ENCODE measurements at places on chromosomes 16 and 17.
A peak's percentile ranks its signal among the peaks of the same experiment; 100 is the strongest.

GRCh38 chr17:68431661-68432071 lies 25.6 kb downstream of the WIPI1 start:
- peak; percentile 67 for DNase-seq

- no peak for DNase-seq
These were observed 3.0 kb downstream of the RHBDF2 start for GRCh38 chr17:76497979-76498875.

DNA sequence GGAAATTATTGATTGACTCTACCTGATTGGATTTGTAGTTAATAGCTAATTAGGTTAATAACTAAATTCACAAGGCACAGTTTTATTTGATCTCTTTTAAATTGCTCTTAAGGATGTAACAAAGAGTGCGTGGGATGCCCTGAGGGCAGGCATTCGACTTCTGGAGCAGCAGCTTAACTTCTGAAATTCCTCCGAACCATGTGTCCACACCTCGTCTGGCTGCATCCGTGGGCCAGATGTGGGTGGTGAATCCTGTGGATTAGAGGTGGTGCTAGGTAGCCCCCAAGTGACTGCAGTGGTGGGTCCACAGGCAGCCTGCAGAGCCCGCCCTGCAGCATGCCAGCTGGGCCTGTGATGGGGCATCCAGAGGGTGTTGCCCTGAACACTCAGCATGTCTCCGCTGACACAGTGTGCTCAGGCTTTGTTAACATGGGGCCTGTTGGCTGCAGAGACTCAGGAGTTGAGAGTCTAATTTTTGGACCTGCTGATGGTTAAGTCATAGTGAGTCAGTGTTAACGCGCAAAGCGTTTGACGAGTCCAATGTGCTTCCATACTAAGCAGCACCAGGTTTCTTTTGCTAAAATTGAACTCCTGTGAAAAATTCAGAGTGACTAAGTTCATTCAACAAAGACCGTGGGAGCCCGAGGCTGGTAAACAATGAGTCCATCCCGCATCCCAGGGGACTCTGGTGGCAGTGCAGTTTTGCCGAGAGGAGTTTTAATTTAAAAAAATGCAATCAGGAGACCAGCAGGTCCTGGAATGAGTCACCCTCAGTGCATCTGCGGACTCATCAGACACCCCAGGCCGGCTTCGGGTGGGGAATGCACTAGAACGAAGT lies 3.8 kb upstream of the NPB start:
- DNase-seq = no peak

- DNase-seq = no peak
These were observed 3.1 kb upstream of the TRAF4 start for GRCh38 chr17:28740406-28741357.

DNA sequence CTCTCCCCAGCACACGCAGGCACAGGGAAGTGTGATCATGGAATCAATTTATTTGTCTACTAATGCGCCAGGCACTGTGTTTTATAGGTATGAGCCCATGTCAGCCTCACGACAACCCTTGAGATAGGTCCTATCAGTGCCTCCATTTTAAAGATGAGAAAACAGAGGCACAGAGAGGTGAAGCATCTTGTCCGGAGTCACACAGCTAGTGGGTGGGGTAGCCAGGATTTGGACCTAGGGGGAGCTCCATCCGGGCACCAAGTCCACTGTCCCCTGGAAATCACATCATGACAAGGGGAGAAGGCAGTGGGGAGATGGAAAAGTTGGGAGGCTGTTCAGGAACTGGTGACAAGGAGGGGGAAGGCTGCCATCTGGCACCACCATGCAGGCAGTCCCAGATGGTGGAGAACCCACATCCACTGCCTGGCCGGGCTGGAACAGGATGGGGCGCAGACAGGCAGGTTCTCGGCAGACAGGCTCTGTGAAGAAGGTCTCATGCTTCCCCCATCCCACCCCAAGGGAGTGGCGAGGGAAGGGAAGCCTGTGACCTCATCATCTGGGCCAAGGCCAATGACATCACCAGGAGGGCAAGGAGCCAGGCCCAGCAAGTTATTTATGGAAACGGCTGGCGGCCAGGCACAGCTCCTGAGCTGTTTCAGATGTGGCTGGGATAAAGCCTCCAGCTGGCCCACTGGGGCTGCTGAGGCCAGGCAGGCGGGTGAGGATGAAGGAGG lies 126.0 kb upstream of the SDK2 start:
- DNase-seq = no peak

DNA sequence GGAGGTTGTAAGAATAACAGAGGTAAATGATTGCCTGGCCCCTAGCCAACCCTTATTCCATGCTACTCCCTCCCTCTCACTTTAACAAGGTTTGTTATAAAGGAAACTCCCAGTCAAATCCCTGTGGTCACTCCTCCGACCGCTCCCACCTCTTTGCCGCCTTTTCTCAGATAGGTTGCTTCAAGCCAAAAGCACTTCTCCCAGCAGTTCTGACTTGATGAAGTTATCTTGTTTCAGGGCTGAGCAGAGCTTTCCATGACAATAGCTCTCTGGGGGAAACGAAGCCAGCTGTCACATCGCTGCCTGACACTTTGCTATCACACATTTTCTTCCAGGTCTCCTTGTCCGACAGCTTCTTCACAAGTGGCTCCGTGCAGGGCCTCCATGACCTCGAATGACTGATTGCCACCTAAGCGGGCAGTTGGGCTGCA lies 278.6 kb downstream of the HAPSTR1 start:
- no peak for DNase-seq

GRCh38 chr17:5694551-5694950 lies 110.2 kb upstream of the NLRP1 start:
- no peak for DNase-seq

- DNase-seq = no peak
These were observed 19.9 kb upstream of the C16orf87 start for GRCh38 chr16:46850619-46851555.

DNA sequence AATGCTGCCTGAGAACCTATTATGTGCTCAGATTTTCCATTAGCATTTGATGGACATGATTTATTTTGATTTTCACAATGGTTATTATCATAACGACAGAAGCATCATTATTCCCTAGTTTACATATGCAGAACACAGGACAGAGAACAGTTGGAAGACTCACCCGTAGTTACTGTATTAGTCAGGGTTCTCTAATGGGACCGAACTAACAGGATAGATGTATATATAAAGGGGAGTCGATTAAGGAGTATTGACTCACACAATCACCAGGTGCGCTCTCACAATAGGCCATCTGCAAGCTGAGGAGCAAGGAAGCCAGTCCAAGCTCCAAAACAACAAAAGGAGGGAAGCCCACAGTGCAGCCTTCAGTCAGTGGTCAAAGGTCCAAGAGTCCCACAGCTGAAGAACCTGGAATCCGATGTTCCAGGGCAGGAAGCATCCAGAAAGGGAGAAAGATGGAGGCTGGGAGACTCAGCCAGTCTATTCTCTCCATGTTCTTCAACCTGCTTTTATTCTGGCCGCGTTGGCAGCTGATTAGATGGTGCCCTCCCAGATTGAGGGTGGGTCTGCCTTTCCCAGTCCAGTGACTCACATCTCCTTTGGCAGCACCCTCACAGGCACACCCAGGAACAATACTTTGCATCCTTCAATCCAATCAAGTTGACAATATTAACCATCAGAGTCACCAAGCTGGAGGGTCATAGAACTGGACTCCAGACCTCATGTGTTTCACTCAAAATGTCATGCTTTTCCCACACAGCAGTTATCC lies 92.7 kb upstream of the XYLT1 start:
- no peak for DNase-seq

- DNase-seq = no peak
These were observed 4.0 kb upstream of the PHKG2 start for GRCh38 chr16:30744183-30744582.

DNA sequence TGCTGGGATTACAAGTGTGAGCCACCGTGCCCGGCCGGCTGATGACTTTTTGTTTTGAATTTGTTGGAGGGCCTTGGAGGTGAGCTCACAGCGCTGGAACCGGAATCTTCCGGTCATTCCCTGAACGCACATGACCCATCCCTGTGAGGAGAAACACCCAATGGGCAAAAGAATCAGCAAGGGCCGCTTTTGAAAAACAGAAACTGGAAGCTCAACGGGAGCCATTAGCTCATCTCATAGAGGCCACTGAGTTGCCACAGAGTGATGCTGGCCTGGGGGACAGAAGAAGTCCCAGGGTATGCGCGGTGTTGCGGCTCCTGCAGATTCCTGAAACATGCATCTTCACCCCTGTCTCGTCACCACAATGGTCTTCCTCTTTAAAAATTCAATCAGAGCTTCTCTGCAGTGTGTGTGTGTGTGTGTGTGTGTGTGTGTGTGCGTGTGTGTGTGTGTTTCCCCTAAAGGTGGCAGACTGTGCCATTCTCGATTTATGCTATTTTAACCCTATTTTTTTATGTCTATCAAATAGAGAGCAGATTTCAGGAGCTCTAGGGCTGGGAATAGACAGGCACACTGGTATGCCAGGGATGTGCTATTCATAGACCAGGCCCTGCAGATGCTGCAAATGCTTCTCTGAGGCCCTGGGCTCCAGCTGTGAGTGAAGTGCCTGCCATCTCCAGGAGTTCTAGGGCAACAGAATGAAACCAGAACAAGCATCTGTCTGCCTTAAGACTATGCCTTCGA lies 68.3 kb downstream of the MARCHF10 start:
- no peak for DNase-seq

- no peak for DNase-seq
These were observed 69.6 kb downstream of the PLXDC1 start for GRCh38 chr17:39081851-39082250.

GRCh38 chr17:45302649-45303173 lies 14.1 kb downstream of the MAP3K14 start:
- DNase-seq = no peak

- no peak for DNase-seq
These were observed 46.0 kb downstream of the YPEL2 start for GRCh38 chr17:59377410-59377809.

DNA sequence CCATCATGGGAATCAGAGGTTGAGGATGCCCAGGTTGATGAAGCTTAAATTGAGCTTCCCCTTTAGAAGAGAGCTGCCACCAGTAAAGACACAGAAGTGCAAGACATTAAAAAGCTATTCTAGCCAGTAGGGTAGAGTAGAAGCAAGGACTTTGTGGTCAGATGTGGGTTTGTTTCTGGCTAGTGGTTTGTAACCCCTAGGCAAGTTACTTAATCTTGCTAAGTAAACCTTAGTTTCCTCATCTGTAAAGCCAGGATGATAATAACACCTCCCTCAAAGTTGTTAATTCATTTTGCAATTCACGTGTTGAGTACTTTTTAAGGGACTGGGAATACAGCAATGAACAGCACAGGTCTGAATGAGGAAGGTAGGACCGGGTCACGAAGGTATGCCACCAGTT lies 3.6 kb downstream of the SNTB2 start:
- no peak for DNase-seq

GRCh38 chr16:67935402-67936123 lies 1.1 kb downstream of the PSMB10 start:
- peak; percentile 98 for DNase-seq

DNA sequence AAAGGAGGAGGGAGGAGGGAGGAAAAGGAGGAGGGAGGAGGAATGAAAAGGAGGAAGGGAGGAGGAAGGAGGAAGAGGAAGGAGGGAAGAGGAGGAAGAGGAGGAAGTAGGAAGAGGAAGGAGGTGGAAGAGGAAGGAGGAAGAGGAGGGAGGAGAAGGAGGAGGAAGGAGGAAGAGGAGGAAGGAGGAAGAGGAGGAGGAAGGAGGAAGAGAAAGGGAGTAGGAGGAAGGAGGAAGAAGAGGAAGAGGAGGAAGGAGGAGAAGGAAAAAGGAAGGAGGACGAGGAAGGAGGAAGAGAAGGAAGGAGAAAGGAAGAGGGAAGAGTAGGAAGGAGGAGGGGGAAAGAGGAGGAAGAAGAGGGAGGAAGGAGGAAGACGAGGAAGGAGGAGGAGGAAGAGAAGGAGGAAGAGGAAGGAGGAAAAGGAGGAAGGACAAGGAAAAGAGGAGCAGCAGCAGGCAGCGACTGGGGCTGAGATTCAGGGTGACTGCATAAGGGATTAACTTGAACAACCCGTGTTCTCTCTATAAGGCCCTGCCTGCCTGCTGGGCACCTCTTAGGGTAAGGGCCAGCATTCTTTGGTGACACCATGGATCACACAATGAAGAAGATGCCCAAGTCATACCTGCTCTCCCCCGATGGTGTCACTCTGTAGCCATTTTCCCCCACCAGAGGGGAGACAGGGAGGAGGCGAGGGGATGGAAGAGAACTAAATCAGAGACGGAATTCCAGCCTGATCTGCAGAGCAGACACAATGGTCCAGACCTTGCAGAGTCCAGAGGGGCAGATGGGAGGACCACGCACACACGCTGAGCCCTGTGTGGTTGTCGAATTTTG lies 1.4 kb upstream of the IL34 start:
- DNase-seq = no peak

- DNase-seq = peak; percentile 45
These were observed 32.0 kb downstream of the FANCA start for GRCh38 chr16:89784406-89784805.
